ENCODE measurements at places on chromosomes 1 and 21.
A peak's percentile ranks its signal among the peaks of the same experiment; 100 is the strongest.

DNA sequence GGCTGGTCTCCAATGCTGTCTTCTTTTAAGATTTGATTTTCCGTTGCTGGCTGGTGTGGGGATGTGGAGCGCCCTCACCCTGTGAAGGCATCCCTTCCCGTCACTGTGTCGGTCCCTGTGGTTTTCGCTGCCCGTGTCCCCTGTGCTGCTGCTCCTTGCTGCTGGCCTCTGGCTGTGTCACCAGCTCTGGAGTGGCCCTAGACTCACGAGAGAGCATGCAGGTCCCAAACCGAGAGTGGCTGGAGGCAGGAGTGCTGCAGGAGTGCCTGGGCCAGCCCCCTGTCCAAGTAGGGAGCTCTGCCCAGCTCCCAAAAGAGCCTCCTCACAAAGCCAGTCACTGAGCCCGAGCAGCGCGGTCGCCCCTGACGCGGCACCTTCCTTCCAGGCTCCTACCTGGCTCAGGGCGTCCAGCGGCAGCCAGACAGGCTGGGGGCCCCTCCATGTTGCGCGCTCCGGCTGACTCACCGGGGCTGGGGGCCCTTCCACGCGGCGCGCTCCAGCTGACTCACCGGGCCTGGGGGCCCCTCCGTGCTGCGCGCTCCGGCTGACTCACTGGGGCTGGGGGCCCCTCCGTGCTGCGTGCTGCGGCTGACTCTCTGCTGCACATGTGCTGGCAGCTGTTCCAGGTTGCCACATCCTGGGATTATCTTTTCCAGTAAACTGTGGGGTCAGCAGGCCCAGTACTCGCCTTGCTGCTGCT lies 106.7 kb upstream of the COL6A1 start:
- no peak for DNase-seq

DNA sequence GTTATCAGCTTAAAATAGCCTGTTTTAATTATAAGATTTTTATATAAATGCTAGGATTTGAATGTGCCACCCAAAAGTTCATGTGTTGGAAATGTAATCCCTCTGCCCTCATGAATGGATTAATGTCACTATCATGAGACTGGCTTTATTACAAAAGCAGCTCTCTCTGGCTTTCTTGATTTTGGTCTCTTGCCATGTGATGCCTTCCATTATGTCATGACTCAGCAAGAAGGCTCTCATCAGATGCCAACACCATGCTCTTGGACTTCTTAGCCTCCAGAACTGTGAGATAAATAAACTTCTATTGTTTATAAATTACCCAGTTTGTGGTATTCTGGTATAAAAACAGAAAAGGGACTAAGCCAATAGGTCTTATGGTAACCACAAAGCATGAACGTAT lies 6.9 kb upstream of the PRSS38 start:
- no peak for DNase-seq

DNA sequence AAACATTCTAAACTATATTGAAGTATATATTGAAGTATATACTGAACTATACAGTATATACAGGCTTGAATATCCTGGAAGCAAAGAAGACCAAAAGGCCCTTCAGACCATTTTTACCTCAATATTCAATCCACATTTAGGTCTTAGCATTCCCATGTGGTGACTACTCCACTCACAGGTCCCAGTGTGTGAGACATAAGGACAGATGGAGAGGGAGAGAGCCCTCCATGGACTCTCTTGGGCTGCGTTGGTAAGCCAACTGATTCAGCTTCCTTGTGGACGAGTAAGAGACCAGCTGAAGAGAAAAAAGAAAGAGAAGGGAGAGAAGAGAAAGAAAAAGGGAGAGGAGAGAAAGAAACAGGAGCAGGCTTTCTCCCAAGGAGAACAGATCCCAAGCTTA lies 37.3 kb upstream of the ZRANB2 start:
- DNase-seq = no peak

DNA sequence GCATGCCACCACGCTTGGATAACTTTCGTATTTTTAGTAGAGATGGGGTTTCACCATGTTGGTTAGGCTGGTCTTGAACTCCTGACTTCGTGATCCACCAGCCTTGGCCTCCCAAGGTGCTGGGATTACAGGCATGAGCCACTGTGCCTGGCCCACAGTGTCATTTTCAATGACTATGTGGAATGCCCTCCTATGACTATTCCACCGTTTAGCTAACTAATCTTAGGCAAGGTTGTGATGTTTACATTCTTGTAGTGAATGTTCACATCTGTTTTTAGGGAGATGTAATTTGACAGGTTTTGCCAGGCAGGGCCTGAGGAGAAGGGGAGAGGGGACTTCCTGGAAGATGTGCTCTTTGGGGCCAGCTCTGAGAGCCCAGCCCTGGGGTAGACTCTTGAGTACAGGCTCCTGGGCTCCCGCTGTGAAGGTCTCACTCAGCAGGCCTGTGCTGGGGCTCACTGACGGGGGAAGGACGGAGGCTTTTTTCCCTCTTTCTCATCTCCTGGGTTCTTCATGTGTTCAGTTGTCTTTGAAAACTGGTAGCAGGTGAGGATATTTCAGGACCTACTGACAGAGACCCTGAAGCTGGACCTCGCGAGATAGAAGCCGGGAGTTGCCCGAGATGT lies 13.2 kb downstream of the COQ8A start:
- no peak for DNase-seq

GRCh38 chr1:206466840-206467649 lies 3.2 kb upstream of the IKBKE start:
- DNase-seq = no peak

DNA sequence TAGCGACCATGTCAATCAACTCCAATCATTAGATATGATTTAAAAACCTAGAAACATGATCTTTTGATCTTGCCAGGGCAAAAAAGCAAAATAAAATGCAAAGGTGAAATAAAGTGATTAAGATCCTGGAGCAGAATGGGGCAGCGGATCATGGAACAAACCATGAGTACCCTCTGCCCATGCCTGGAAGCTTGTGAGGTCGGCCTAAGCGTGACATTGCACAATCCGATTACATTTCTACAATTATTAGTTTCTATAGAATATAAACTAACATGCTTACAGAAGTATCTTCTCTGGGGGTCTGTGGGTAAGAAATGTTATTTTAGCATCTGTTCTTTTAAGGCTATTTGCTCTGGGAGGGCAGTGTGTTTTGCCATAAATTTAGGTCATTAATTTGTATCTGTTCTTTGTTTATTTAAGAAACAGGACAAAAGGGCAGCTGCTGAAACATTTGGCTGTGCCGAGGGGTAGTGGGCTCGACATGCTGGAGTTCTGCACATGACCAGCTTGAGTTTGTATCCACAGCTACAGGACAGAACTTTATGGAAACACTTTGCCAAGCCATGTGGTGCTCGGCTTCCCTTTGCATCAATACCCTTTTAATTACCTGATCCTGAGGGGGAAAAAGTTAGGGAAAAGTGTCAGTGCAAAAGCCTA lies 55.9 kb downstream of the ZBTB18 start:
- no peak for DNase-seq

DNA sequence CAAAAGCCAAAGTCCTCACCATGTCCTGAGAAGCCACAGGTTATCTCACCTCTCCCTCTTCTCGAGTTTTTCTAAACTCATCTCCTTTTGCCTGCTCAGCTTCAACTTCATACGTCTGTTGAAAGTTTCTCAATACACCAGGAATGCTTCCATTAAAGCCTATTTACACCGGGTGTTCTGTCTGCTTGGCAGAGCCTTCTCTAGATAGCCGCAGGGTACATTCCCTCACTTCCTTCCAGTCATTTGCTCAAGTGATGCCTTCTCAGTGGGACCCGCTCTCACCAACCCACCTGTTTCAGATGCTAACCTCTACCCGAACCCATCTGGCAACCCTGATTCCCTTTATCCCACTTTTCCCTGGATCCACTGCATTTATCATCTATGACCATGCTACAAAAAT lies 257.0 kb upstream of the ADGRL2 start:
- no peak for DNase-seq

- no peak for DNase-seq
Measured at GRCh38 chr1:114061121-114061830, 82.0 kb downstream of the OLFML3 start.

- no peak for DNase-seq
Measured at GRCh38 chr1:216721062-216721461, 2.2 kb downstream of the ESRRG start.

- no peak for DNase-seq
Measured at GRCh38 chr1:21143752-21144151, 32.9 kb downstream of the EIF4G3 start.

DNA sequence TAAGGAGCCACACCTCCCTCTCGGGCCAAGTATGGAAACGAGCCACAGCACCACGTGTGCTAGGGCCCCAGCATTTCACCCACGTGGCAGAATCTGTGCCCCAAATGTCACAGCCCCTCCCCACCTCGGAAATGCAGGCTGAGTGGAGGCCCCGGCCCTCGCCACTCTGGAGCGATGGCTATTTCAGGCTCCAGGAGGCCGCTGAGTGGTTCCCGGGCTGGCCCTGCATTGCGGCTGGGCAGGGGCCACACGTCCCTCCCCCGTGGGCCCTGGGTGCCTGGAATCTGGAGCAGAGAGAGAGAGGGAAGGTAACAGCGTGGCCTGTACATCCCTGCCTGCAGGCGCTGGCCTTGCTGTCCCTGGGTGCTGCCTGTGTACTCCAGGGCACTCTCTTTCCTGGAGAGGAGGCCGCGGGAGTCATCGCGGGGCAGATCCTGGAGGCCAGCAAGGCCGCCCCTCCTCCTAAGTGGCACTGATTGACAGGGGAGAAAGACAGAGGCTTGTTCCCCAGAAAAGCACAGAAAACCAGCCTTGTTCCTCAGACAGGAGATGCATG lies 68.0 kb upstream of the TRAPPC10 start:
- DNase-seq = no peak

- DNase-seq = no peak
Measured at GRCh38 chr1:30882678-30883388, 25.7 kb downstream of the SDC3 start.

DNA sequence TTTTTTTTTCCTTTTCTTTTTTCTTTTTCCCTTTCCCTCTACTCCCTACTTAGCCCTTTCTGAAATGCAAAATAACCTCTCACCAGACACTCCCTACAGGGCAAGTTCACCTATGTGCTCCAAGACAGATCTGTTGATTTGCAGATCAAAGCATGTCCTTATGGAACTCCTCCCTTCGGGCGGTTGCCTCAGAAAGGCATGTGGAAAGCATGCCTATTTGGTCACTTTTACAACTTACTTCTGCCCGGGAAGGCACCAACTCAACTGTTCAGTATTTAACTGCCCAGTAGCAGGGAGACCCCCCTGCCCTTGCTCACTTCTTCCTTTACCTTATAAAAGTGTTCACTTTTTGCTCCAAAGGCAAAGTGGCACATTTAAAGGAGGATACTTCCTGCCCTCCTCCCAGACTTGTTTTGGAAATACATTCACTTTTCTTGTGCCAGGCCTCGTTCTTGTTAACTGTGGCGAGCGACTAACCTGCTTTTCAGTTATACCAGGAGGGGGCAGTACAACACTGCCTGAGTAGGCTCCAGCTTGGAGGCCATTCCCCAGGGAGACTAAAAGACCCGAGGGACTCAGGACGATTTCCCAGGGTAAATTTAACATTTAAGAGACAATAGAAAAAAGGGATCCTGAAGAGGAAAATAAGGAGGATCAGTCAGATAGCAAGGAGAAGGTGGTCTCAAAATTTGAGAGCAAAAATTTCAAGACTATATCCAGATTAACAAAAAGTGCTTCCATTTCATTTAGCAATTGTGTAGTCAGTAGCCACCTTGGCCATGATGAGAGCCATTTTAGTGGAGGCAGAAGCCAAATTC lies 12.3 kb upstream of the SLAMF7 start:
- peak; percentile 68 for DNase-seq

DNA sequence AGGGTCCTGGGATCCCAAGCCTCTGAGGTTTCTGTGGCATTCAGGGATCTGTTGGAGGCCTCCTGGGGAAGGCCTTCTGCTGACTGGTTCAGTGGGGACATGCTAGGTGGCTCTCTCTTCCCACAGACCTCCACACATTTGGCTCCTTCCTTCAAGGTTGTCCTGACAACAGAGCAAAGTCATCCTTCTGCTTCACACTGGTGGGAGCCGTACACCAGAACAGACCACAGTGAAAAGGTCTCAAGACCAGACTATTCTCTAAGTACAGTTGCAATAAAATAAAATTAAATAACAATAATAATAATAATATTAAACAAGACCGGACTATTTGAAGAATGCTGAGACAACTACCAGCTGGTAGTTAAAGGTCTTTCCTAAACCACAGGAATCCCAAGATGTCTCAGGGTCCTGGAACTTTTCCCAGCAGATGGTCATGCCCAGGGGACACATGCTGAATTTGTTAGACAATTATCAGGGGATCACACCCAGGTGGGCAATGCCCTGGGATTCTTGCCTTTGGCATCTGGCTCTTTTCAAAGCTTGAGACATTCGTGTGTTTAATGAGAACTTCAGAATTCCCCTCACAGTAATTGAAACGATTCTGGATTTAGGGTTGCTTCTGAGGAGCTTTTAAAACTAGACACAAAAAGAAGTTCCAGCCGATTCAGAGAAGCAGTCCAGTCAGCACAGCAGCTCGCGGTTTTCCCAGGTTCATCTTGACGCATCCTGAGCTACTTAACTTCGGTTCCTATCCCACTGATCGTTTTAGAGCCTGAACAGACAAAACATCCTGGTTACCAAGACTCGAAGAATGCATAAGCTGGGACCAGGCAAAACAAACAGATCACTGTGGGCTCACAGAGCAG lies 22.9 kb downstream of the HTR1D start:
- DNase-seq = no peak

- no peak for DNase-seq
Measured at GRCh38 chr1:53126495-53126894, 15.9 kb downstream of the SLC1A7 start.

All from central memory CD4-positive, alpha-beta T cell (primary cell).